ENCODE measurements at places on chromosomes 1 and 21. TPM values are rescaled to one million over a fixed set of nuclear protein-coding genes. Genes with fewer than 3 reads are reported as not detected.

HEYL gene
- polyA plus RNA-seq, result 23.0 TPM

PDPN gene
- 18.3 TPM for polyA plus RNA-seq

PRAMEF25 gene
- not detected for polyA plus RNA-seq

PTGFR gene
- 0.11 TPM for polyA plus RNA-seq

EFCAB14 gene
- polyA plus RNA-seq, result 104 TPM

CD101 gene
- polyA plus RNA-seq, result 1.6 TPM

ETNK2 gene
- 20.8 TPM for polyA plus RNA-seq

HUNK gene
- 16.1 TPM for polyA plus RNA-seq

OR2L8 gene
- not detected for polyA plus RNA-seq

STYXL2 gene
- polyA plus RNA-seq, result 0.47 TPM

GPR25 gene
- not detected for polyA plus RNA-seq

NUP210L gene
- polyA plus RNA-seq, result 0.04 TPM

PRPF38A gene
- polyA plus RNA-seq, result 74.0 TPM

IFNLR1 gene
- polyA plus RNA-seq, result 3.9 TPM

TFF2 gene
- not detected for polyA plus RNA-seq

PDZK1 gene
- 150 TPM for polyA plus RNA-seq

IL19 gene
- polyA plus RNA-seq, result 0.39 TPM

TIAM1 gene
- polyA plus RNA-seq, result 11.7 TPM

MYBPH gene
- polyA plus RNA-seq, result 0.33 TPM

PSMA5 gene
- polyA plus RNA-seq, result 98.8 TPM

CELA2A gene
- not detected for polyA plus RNA-seq

NTMT2 gene
- polyA plus RNA-seq, result not detected

FAM72A gene
- polyA plus RNA-seq, result 5.6 TPM

LRRC53 gene
- polyA plus RNA-seq, result not detected

MIXL1 gene
- 0.77 TPM for polyA plus RNA-seq

HOOK1 gene
- 75.4 TPM for polyA plus RNA-seq

CLDN17 gene
- not detected for polyA plus RNA-seq

CORT gene
- 1.5 TPM for polyA plus RNA-seq

WDR64 gene
- polyA plus RNA-seq, result 0.31 TPM

ARHGAP29 gene
- 89.8 TPM for polyA plus RNA-seq

CD1D gene
- 6.8 TPM for polyA plus RNA-seq

PLPPR4 gene
- polyA plus RNA-seq, result 1.6 TPM

CACNA1S gene
- polyA plus RNA-seq, result 0.37 TPM

All from right renal pelvis (tissue), 4 donors.